ENCODE measurements at places on chromosomes 13 and 19. TPM values are rescaled to one million over a fixed set of nuclear protein-coding genes. Genes with fewer than 3 reads are reported as not detected.

The KCNN1 gene
- not detected for total RNA-seq

The DCLK1 gene
- total RNA-seq = 2.2 TPM

The EDNRB gene
- total RNA-seq = under 0.01 TPM

The TNFRSF19 gene
- total RNA-seq = 7.0 TPM

The SF3A2 gene
- 22.2 TPM for total RNA-seq

The PSPC1 gene
- total RNA-seq = 27.5 TPM

The C19orf85 gene
- total RNA-seq = not detected

The ZNF177 gene
- 0.21 TPM for total RNA-seq

The CASP14 gene
- 0.72 TPM for total RNA-seq

The KLK12 gene
- not detected for total RNA-seq

The USHBP1 gene
- under 0.01 TPM for total RNA-seq

The CTXN1 gene
- total RNA-seq = 8.2 TPM

The KLK5 gene
- 23.6 TPM for total RNA-seq

The TEX26 gene
- total RNA-seq = not detected

The NOVA2 gene
- not detected for total RNA-seq

The SIAH3 gene
- total RNA-seq = under 0.01 TPM

The RAB8A gene
- total RNA-seq = 32.0 TPM
